ENCODE measurements at places on chromosomes 6 and 20.
A peak's percentile ranks its signal among the peaks of the same experiment; 100 is the strongest.

GRCh38 chr6:112827793-112828192 is 480.7 kb downstream of the RFPL4B start:
- DNase-seq = no peak

GRCh38 chr6:169028343-169028742 is 225.3 kb downstream of the THBS2 start:
- no peak for DNase-seq

GRCh38 chr20:58130156-58130555 is 98.3 kb downstream of the ANKRD60 start:
- DNase-seq = no peak

DNA sequence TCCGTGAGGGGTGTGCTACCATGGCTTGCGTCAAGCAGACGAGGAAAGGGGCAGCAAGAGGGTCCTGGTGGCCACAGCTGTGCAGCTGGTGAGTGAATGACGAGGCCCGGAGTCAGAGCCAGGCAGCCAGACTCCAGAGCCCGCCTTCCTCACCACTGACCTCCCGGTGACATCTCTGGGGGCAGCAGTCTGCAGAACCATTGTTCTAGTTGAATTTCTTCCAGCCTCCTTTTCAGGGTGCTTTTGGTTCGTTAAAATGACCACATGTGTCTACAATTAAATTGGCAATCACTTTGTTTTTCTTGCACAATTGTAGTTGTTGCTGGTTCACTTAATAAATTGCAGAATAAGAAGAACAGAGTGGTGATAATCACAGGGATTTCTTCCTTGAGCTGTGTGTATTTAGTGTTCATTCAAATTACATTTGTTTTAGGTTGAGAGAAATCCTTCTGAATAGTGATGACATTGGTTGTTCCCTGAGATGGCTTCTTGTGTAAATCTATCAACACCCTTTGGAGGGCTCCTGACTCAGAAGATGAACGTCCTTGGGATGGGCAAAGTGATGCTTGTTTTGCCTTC is 96.4 kb downstream of the TULP4 start:
- no peak for DNase-seq

- DNase-seq = no peak
These were observed 691 bp upstream of the ANGPT4 start for GRCh38 chr20:916825-917224.

DNA sequence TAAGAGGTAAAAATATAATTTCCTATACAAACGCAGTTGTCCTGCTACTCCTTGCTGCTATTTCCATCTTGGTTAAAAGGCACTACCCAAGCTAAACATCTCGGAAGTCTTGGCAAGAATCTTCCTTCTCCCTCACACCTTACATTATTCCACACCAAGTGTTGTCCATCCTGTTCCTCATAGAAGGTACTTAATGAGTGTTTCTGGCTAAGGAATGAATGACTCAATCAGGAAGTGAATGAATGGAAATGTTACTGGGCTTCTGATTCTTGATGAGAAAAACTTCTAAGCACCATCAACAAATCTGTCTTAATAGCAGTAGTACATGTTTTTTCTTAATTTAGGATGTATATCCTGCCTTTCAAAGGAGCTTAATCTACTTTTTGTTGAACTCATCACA is 40.6 kb upstream of the RSPO3 start:
- DNase-seq = no peak

DNA sequence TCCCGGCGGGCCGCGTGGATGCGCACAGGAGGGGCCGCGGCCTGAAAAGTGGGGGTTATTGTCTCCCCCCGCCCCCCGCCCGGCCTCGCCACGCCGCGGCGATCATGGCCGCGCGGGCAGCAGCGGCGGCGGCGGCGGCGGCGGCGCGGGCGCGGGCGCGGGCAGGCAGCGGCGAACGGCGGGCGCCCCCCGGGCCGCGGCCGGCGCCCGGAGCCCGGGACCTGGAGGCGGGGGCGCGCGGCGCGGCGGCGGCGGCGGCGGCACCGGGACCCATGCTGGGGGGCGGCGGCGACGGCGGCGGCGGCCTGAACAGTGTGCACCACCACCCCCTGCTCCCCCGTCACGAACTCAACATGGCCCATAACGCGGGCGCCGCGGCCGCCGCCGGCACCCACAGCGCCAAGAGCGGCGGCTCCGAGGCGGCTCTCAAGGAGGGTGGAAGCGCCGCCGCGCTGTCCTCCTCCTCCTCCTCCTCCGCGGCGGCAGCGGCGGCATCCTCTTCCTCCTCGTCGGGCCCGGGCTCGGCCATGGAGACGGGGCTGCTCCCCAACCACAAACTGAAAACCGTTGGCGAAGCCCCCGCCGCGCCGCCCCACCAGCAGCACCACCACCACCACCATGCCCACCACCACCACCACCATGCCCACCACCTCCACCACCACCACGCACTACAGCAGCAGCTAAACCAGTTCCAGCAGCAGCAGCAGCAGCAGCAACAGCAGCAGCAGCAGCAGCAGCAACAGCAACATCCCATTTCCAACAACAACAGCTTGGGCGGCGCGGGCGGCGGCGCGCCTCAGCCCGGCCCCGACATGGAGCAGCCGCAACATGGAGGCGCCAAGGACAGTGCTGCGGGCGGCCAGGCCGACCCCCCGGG is 637 bp downstream of the ARID1B start:
- peak; percentile 62 for DNase-seq

- DNase-seq = no peak
These were observed 109.7 kb upstream of the STMND1 start for GRCh38 chr6:16991981-16992629.

- DNase-seq = no peak
These were observed 121.5 kb upstream of the NEDD9 start for GRCh38 chr6:11353921-11354389.

DNA sequence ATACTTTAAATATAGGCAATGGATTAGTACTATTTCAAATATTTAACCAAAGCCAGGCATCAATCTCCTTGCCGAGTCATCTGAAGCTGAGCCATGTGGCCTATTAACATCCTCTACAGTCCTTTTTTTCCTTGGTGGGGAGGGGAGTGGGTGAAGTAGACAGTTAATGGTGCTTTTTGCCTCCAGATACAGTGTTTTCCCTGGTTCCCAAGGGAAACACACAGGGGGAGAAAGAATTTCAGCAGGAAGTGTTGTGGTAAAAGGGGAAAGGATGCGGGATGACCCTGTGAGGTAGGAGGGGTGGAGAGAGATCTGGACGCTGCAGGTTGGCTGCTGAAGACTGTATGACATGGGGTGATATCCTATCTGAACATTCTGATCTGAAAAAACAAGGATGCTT is 9.6 kb downstream of the CLDN20 start:
- no peak for DNase-seq

- DNase-seq = no peak
These were observed 147.9 kb downstream of the RNGTT start for GRCh38 chr6:88815491-88815890.

DNA sequence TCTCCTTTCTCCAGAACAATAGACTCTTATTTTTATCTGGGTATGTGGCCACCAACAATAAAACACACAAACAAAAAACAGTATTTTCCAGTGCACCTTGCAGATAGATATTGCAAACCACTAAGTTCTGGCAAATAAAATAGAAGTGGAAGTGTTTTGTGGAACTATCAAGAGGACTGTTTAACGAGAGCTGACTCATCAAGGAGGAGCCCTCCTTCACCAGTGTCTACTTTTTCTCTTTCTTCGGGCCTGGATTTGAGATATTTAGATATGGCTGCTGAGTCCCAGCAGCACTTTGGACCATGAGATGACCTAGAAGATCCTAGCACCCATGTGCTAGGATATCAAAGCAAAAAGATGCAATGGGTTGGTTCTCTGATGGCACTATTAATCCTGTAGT is 154.7 kb downstream of the AIG1 start:
- no peak for DNase-seq

- DNase-seq = no peak
These were observed 135.9 kb upstream of the SOX4 start for GRCh38 chr6:21457647-21458046.

DNA sequence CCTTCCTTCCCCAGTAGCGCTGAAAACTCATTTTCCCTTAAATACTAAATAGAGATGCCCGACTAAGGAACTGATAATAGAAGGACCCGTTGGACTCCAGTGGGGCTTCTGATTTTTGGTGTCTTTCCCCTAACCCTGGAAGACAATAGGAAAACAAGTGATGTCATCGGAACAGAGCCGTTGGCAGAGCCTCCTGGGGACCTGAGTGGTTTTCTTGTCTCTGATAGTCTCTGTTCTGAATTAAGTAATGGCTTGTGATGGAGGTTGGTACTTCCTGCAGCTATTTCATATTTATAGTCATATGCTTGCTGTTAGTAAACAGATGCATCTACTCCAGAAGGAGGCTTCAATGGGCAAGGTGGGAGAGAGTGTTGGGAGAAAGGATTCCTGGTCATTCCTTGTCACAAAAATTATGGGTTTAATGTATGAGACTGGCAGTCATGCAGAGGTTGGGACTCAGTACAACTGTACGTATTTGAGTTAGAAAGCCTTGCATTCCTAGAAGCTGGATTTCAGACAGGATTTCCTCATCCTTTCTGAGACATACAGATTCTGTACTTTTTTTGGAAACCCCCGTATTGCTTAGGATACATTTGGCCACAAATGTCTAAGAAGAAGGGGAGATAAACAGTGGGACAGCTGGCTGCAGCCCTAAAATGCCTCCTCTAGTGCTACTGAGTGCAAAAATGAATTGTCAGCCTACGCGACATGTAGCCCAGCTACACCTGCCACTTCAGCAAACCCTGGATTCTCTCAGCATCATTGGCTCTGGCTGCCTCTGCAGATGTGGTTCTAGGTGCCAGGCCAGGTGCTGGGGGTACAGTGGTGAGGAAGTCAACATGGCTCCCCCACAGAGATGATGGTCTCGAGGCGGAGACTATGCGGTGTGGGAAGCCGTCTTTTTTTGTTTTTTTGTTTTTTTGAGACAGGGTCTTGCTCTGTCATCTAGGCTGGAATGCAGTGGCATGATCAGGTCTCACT is 38.1 kb downstream of the CDS2 start:
- no peak for DNase-seq

DNA sequence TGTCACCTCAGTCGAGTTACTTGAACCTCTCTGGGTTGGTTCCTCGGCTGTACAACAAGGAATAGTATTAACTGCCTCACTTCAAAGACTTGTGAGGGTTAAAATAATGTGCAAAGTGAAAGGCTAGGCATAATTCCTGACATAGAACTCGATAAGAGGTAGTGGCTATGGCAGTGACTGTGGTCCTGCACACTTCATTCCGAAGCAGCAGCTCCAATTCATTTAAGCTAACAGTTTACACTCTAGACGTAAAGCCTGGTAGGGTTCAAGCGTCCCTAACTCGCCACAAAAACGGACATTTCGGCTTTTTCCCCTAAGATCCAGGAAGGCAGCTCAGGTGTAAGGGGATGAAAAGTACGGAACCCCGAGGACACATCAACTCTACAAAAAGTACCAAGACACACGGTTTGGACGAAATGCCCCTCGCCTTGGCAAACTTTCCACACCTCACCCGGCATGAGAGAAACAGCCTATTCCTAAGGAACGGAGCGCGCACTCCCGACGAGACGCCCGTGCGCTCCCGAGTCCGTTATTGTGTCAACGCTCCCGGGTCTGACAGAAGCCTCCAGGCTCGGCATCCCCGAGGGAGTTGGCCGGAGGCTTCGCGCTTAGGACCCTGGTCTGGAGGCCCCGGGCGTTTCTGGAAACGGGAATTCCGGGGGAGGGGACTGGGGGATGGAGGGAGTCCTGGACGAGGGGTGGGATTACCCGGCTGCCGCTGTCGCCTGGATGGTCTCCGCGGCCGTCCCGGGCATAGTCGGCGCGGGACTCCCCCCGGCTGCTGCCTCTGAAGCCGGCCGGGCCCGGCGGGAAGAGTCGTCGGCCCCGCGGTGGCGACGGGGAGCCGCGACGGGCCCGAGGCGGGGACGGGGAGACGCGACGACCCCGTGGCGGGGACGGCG is 937 bp downstream of the ZNF318 start:
- DNase-seq = no peak

DNA sequence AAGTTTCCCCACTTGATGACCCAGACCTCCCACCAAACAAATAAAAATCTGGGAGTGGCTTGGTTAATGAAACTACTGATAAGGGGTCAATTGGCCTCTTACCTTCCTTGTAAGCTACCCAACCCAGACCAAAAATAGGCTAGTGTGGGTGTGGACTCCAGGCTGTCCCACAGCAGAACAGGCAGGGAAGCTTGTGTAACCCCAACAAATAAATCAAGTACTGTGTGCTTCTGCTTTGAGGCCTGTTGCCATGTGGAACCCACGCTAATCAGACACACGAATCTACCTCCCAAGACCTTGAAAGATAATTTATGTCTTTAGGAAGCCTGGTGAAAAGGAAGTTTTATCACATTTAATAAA is 33.7 kb upstream of the PAQR8 start:
- DNase-seq = no peak
